CD14-positive monocyte (primary cell): ENCODE measurements at places on chromosomes 4 and X.

DNA sequence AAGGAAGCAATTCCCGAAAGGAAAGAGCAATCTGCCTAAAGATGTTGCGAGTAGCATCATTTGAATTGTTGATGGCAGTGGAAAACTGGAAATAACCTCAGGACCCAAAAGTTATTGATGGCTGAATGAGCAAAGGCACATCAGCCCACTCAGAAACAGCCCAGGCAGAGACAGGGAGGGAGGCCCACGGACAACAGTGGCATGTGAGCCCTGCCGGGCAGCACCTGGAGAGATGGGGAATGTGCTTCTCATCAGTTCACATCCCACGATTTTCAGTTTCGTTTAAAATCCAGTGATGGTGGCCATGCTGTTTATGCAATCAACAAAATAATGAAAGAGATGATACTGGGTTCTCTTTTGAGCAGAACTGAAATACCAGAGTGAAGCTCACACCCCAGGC is 80.0 kb downstream of the JAKMIP1 start:
- DNase-seq: no peak

- no peak for DNase-seq
Observed at GRCh38 chrX:16101581-16101980, 21.8 kb upstream of the GRPR start.

DNA sequence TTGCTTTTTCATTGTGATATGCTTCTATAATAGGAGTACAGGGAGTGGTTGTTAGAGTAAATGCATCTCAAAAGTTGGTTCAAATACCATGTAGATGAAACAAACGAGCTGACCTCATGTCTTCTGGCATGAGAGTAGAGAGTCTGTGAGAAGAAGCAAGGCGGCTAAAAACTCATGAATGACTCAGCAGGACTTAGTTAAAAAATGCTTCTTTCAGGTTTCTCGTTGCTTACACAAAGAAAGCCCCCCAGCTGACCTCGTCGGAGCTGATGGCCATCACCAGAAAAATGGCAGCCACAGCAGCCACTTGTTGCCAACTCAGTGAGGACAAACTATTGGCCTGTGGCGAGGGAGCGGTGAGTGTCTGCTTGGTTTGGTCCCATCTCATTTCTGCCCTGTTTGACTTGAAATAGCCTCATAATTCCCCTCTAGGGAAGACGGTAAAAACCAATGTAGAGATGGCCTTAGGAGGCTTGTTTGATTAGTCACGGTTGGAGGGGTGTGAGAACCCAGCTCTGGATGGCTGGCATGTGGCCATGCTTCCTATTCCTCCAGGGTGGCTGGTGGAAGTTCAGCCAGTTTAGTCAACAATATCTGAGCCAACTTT is 14.5 kb downstream of the AFP start:
- no peak for DNase-seq

DNA sequence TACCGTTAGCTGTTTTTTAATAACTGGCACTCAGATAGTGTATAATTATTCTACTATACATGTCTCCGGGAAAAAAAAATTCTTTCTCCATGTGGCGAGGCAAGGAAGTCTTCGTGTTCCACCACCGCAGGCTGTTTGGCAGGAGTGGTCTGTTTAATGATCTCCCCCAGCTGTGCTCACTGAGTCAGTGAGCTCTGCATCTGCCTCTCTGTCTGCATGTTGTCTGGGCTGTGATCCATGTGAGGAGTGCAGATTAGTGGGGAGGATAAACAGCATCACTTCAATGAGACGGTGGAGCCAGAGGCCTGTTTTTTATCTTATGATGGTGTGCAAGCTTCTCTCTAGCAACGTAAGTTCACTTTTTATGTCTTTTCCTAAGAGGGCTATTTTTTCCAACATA is 69.8 kb downstream of the RPS3A start:
- no peak for DNase-seq

GRCh38 chrX:1537031-1537715 is at the start of gene P2RY8:
Gene P2RY8 (minus strand): TSS chrX:1537185. CDS start chrX:1466558, 70,627 bp downstream.
- peak; percentile 90 for DNase-seq

DNA sequence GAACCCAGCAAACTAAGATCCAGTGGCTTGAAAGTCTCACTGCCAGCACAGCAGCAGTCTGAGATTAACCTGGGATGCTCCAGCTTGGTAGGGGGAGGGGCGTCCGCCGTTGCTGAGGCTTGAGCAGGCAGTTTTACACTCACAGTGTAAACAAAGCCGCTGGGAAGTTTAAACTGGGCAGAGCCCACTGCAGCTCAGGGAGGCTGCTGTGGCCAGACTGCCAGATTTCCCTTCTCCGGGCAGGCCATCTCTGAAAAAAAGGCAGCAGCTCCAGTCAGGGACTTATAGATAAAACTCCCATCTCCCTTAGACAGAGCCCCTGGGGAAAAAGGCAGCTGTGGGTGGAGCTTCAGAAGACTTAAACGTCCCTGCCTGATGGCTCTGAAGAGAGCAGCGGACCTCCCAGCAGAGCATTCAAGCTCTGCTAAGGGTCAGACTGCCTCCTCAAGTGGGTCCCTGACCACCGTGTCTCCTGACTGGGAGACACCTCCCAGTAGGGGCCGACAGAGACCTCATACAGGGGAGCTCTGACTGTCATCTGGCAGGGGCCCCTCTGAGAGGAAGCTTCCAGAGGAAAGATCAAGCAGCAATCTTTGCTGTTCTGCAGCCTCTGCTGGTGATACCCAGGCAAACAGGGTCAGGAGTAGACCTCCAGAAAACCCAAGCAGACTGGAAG is 45.1 kb upstream of the CDX4 start:
- DNase-seq: no peak

GRCh38 chr4:151865744-151866591 is 105.2 kb upstream of the GATB start:
- no peak for DNase-seq

DNA sequence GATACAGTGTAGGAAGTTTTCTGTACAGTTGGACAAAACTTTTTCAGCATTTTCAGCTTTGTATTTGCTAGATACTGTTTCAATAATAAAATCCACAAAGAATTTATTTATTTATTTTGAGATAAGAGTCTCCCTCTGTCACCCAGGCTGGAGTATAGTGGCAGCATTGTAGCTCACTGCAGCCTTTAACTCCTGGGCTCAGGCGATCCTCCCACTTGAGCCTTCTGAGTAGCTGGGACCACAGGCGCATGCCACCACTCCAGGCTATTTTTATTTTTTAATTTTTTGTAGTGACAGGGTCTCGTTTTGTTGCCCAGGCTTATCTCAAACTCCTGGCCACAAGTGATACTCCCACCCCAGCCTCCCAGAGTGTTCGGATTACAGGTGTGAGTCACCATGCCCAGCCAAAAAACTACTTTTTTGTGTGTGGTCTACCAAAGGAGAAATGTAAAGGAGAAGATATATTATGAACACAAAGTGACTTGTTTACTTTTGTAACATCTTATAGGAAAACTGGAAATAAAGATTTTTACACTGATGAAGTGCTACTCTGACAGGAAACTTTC is 13.0 kb upstream of the SOWAHD start:
- DNase-seq: no peak

- DNase-seq: no peak
Observed at GRCh38 chr4:152448854-152449253, 87.0 kb downstream of the FBXW7 start.

- no peak for DNase-seq
Observed at GRCh38 chr4:84928089-84928488, 38.4 kb downstream of the WDFY3 start.

- DNase-seq: no peak
Observed at GRCh38 chr4:39730072-39730471, 32.1 kb downstream of the UBE2K start.

DNA sequence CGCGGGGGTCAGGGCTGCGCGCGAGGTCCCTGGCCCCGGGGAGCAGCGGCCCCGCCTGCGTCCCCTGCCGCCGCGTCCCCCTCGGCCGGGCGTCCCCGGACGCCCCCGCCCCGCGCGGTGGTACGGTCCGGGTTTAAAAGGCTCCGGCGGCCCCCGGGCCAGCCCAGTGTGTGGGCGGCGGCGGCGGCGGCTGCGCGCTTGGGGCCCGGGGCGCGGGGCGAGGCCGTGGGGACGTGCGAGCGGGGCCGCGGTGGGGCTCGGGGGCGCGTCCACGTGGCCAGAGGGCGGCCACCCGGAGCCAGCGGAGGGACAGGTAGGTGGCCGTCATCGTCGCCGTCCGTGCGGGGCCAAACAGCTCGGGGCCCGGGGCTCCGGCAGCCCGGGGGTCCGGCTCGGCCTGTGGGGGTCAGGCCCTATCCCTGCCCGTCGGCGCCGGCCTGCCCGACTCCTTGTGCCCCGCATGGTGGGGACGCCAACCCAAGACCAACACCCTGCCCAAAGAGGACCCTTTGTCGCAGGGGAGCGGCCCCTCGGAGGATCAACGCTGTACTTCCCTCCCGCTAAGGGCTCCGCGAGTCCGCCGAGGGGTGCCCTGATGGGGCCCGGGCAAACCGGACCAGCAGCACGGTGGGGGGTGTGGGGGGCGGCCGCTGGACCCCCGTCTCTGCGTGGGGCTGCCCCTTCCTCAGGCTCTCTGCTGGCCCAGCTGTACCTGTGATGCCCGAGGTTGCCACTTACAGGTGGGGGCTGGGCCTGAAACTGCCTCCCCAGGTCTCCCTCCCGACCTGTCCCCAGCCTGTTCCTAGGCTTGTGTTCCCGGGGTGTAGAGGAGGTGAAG is at the start of gene PLXNA3:
TSS of gene PLXNA3 (plus strand) at position 166 of the 838 bp plus-strand sequence. CDS start 1,903 bp downstream, outside the sequence.
- peak; percentile 23 for DNase-seq

DNA sequence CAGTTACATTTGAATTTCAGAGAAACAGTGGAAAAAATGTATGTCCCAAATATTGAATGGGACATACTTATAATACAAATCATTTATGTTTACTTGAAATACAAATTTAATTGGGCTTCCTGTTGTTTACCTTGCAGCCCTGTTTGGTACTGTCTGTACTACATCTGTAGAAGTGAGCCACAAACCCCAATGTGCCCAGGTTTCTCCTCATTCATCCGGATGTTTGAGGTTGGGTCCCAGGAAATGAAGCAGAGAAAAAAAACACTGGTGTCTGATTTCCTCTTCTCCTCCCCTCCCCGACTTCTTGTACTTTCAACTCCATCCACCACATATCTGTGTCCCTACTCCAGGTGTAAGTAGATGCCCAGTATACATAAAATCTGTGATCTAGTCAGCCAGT is 27.1 kb upstream of the SCRG1 start:
- DNase-seq: no peak

- DNase-seq: no peak
Observed at GRCh38 chrX:21975812-21976211, 35.3 kb downstream of the SMS start.

GRCh38 chr4:189367832-189368231 is 572.8 kb upstream of the FRG1 start:
- no peak for DNase-seq

GRCh38 chrX:47605024-47605423 is 14.6 kb downstream of the SYN1 start:
- peak; percentile 16 for DNase-seq

- no peak for DNase-seq
Observed at GRCh38 chr4:172601195-172601594, 567.4 kb upstream of the GALNT7 start.

GRCh38 chrX:19661961-19662360 is 146.7 kb upstream of the MAP3K15 start:
- DNase-seq: no peak
